Activated CD4-positive, alpha-beta T cell treated with anti-CD3 and anti-CD28 coated beads for 36 hours (primary cell): ENCODE measurements at places on chromosomes 5 and 9. TPM values are rescaled to one million over a fixed set of nuclear protein-coding genes. Genes with fewer than 3 reads are reported as not detected.

DNA sequence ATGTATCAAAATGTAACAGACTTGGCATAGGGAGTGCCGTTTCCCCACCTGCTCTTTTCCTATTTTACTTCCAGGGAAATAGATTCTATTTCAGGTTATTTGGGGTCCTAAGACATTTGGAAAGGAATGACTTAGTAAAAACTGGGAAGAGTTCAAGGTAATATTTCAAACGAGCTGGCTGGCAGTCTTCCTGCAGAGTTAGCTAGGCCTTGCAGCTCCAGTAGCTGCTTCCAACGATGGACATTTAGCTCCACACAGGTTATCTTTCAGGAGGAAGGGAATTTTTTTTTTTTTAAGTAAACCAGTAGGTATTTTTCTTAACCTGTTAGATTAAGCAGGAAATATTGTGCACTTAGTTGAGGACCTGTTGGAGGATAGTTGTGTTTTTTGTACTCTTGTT lies 45.2 kb downstream of the TLE4 start:
- no peak for DNase-seq
- H3K4me1 ChIP-seq, result peaks cover 41% of the 10 kb centered on the region
- H3K27ac ChIP-seq, result no peak overlapping the region
- H3K27me3 ChIP-seq, result no peaks in the 10 kb centered on the region
- no peak overlapping the region for H3K4me3 ChIP-seq

DNA sequence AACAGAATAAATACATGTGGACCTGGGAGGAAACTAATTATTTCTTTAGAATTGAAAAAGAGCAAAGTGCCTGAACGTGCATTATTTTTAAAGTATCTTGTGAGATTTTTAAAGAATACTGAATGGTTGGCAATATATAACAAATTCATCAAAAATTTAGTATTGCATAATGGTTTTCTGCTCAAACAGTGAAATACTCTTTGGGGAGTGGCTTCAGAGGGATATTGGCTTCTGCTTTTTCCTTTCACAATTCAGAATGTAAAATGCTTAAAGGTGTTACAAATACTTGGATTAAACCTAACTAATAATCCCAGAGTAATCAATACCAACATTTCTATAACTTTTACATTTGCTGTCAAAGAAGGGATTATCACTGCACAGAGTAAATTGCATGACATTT lies 379.3 kb upstream of the CHD1 start:
- H3K27me3 ChIP-seq, result no peaks in the 10 kb centered on the region
- no peak for DNase-seq
- H3K36me3 ChIP-seq, result no peaks in the 10 kb centered on the region
- no peaks in the 10 kb centered on the region for H3K4me1 ChIP-seq

GRCh38 chr5:144125163-144125726 lies 45.2 kb downstream of the YIPF5 start:
- H3K36me3 ChIP-seq, result no peaks in the 10 kb centered on the region
- H3K4me1 ChIP-seq, result no peaks in the 10 kb centered on the region
- DNase-seq, result no peak
- peaks cover 3% of the 10 kb centered on the region for H3K27me3 ChIP-seq
- no peak overlapping the region for H3K4me3 ChIP-seq
- H3K27ac ChIP-seq, result no peak overlapping the region

- no peaks in the 10 kb centered on the region for H3K27me3 ChIP-seq
- no peaks in the 10 kb centered on the region for H3K4me1 ChIP-seq
- peaks cover 11% of the 10 kb centered on the region for H3K36me3 ChIP-seq
- no peak overlapping the region for H3K4me3 ChIP-seq
- no peak overlapping the region for H3K27ac ChIP-seq
These were observed 135.6 kb downstream of the SEMA6A start for GRCh38 chr5:116438979-116439554.

DNA sequence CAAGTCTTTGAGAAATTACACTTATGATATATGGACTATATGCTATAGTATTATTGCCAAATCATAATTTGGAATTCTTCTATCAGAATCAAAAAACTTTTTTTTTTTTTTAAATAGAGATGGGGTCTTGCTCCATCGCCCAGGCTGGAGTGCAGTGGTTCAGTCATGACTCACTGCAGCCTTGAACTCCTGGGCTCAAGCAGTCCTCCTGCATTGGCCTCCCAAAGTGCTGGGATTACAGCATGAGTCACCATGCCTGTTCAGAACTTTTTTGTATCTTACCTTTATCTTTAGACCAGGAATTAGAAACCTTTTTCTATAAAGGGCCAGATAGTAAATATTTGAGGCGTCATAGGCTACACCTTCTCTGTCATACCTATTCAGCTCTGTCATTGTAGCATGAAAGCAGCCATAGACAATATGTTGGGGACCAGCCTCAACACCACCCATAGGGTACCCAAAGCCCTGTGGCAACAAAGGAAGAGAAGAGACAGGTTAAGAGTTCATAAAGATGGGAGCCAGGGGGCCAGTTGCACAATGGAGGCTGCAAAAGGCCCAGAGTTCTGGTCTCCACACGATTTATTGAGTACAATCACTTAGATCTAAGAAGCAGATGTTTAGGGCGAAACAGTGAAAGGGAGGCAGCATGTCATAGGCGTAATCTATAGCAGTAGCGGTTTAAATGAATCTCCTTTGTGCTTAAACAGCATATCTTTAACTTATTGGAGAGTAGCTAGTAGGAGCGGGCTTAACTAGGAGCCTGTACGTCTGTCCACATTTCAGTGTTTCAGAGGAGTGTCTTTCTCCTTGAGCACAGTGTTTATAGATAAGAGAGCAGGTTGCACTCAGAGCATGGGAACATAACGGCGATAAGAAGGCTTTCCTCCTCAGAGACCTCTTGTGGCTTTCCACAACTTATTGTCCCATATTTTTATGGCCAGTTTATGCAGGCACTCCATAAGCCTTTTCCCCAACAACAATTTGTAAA lies 12.5 kb downstream of the ECM2 start:
- no peaks in the 10 kb centered on the region for H3K36me3 ChIP-seq
- no peaks in the 10 kb centered on the region for H3K27me3 ChIP-seq
- H3K4me1 ChIP-seq, result no peaks in the 10 kb centered on the region
- no peak overlapping the region for H3K4me3 ChIP-seq

DNA sequence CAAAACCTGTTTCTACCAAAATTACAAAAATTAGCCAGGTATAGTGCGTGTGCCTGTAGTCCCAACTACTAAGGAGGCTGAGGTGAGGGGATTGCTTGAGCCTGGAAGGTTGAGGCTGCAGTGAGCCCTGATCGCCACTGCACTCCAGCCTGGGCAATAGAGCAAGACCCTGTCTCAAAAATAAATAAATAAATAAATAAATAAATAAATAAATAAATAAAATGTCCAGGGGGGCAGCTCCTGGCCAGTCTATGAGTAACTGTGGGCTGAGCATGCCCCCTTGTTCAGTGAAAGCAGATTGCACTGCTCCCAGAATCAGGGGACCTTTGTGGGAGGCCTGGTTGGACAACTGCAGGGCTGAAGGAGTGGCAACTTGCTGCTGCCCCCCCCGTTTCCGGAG lies 62.7 kb downstream of the PDE6A start:
- DNase-seq, result no peak
- no peaks in the 10 kb centered on the region for H3K4me1 ChIP-seq
- H3K27ac ChIP-seq, result no peak overlapping the region
- no peaks in the 10 kb centered on the region for H3K36me3 ChIP-seq
- H3K4me3 ChIP-seq, result no peak overlapping the region

DNA sequence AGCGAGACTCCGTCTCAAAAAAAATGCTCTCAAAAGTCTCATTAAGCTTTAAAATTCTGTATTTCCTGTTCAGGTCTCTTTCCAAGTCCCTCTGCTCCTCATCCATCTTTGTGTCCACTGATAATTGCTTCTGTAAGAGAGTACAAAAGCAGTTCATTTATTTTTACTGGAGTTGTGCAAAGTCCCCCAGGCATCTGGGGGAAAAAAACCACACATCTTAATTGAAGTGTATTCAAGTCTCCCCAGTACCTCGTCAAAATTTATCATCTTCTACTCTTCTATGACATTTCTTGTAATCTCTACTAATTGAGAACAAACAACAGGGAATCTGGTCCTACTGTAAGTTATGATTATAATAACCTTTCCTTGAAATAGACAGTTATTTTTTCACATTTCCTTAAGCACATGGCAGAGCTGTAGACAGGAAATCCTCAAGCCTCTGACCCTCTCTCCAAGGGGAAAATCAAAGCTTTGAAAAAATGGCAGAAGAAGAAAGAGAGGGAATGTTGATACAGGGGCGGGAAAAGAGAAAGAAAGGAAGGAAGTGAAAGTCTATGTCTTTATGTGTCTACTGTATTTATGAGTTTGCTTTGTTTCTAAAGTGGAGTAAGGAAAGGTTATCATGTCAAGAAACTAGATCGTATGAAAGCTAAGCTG lies 51.5 kb downstream of the RAI14 start:
- H3K27me3 ChIP-seq, result no peaks in the 10 kb centered on the region
- H3K36me3 ChIP-seq, result no peaks in the 10 kb centered on the region
- H3K27ac ChIP-seq, result no peak overlapping the region

GRCh38 chr9:71249729-71250317 lies 128.4 kb upstream of the TRPM3 start:
- peaks cover 6% of the 10 kb centered on the region for H3K27me3 ChIP-seq
- DNase-seq, result no peak
- H3K27ac ChIP-seq, result no peak overlapping the region

DNA sequence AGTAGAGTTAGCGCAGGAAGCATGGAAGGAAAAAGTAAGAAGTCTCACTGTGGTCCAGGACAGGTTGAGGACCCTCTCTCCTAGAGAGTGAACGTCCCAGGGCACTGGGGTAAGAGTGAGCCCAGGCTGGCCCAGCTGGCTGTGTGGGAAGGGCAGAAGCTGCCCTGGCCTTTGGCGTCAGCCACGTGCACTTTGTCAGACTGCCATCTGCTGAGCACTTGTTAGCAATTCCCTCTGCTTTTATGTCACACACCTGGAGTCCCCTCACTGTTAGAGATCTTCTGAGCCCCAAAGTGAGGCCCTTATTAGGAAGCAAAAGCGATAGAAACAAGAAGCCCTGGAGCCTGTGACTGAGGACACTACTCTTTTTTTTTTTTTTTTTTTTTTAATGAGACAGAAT lies 79.1 kb downstream of the UGCG start:
- DNase-seq, result peak; percentile 54
- no peak overlapping the region for H3K4me3 ChIP-seq
- no peaks in the 10 kb centered on the region for H3K36me3 ChIP-seq
- no peak overlapping the region for H3K27ac ChIP-seq
- H3K27me3 ChIP-seq, result no peaks in the 10 kb centered on the region
- peaks cover 4% of the 10 kb centered on the region for H3K4me1 ChIP-seq

- DNase-seq, result no peak
- no peaks in the 10 kb centered on the region for H3K27me3 ChIP-seq
- no peaks in the 10 kb centered on the region for H3K36me3 ChIP-seq
- peak overlapping the region; percentile 15 for H3K27ac ChIP-seq
- H3K4me1 ChIP-seq, result peaks cover 43% of the 10 kb centered on the region
These were observed 126.5 kb upstream of the ABCA1 start for GRCh38 chr9:105054491-105054890.

DNA sequence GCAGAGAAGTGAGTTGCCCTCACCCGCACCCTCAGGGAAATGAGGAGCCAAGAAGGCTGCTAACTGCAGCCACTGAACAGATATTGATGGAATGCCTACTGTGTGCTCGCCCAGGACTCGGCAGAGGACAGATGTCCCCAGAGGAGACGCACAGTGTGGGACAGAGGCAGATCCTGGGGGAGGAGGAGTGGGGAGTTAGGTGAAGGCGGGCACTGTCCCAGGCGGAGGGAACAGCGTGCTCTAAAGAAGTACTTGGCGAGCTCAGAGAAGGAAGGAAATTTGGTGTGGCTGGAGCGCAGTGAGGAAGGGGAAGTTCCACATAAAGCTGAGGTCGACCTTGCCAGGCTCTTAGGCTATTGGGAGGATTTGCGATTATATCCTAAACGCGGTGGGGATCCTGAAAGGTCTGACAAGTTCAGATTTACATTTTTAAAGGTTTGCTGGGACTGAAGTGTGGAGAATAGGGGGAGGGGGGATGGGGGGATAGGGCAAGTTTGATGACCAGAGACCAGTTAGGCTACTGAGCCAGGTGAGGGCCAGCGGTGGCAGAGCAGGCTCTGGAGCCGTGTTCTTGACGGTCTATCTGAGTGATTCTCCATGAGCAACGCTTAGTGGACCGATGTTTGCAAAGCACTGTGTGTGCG lies 23.6 kb upstream of the CERCAM start:
- H3K4me1 ChIP-seq, result no peaks in the 10 kb centered on the region
- H3K27me3 ChIP-seq, result peaks cover 10% of the 10 kb centered on the region
- no peak overlapping the region for H3K4me3 ChIP-seq
- peaks cover 2% of the 10 kb centered on the region for H3K36me3 ChIP-seq
- no peak for DNase-seq
- no peak overlapping the region for H3K27ac ChIP-seq

DNA sequence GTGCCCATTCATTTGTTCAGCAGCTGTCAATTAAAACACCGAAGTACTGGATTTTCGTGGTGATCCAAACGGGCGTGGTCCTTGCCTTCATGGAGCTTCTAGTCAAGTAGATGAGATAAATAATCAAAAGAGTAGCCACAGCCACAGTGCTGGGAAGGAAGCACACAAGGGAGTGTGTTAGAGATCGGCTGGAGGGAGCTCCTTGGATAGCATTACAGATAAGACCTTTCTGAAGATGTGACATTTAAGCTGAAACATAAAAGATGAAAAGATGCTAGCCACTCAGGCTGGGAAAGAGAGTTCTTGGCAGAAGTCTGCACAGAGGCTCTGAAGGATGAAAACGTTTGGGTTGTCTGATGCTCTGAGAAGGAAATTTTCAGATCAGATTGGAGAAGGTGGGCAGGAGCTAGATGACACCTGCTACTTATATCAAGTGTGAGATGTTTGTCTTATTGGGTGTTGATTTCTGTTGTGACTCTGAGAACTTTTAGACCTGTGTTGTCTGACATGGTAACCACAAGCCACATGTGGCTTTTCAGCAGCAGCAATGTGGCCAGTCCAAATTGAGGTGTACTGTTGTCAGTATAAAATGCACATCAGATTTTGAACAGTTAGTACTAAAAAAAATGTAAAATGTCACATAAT lies 123.9 kb downstream of the TLE4 start:
- no peak overlapping the region for H3K27ac ChIP-seq
- no peaks in the 10 kb centered on the region for H3K27me3 ChIP-seq
- H3K4me3 ChIP-seq, result no peak overlapping the region
- DNase-seq, result no peak
- H3K36me3 ChIP-seq, result no peaks in the 10 kb centered on the region

The PCDHAC1 gene
- not detected for total RNA-seq

The CEL gene
- 0.98 TPM for total RNA-seq

The GLT6D1 gene
- not detected for total RNA-seq

The IFNA7 gene
- total RNA-seq, result not detected

The ENTPD2 gene
- total RNA-seq, result not detected

The PCA3 gene
- total RNA-seq, result not detected

The SV2C gene
- 0.02 TPM for total RNA-seq
